ENCODE measurements at places on chromosomes 1 and 21. TPM values are rescaled to one million over a fixed set of nuclear protein-coding genes. Genes with fewer than 3 reads are reported as not detected.

- no peak overlapping the region for H3K27ac ChIP-seq
- no peak overlapping the region for H3K4me3 ChIP-seq
- H3K4me1 ChIP-seq: no peaks in the 10 kb centered on the region
- no peak for DNase-seq
- peaks cover 29% of the 10 kb centered on the region for H3K36me3 ChIP-seq
These were observed 62.8 kb upstream of the SCCPDH start for GRCh38 chr1:246661451-246661850.

- no peaks in the 10 kb centered on the region for H3K36me3 ChIP-seq
- H3K4me3 ChIP-seq: no peak overlapping the region
- H3K27me3 ChIP-seq: no peaks in the 10 kb centered on the region
- H3K27ac ChIP-seq: no peak overlapping the region
- DNase-seq: no peak
These were observed 153.5 kb upstream of the GALNT2 start for GRCh38 chr1:229913489-229913888.

TDRD5 gene
- 0.16 TPM for total RNA-seq

DNA sequence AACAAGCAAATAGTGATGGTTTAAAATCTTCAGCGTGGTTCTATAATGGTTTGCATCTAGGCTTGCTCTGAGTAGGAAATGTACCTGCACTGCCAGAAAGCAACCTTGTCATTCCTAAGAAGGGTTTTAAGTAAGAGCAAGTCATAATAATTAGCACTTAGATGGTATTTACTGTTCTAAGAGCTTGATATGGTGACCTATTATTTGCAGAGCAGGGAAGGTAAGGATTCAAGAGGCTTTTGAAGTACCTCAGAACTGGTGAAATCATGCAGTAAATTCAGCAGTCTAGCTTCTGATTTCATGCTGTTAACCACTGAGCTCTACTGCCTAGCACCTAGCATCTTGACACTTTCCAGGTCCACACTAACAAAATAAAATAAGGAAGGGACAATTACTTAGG, 23.7 kb downstream of the ATP1A1 start:
- peaks cover 100% of the 10 kb centered on the region for H3K36me3 ChIP-seq
- no peak overlapping the region for H3K4me3 ChIP-seq
- DNase-seq: no peak
- no peaks in the 10 kb centered on the region for H3K4me1 ChIP-seq

GRCh38 chr1:165389609-165390008, 33.1 kb upstream of the LMX1A start:
- no peak overlapping the region for H3K27ac ChIP-seq
- DNase-seq: no peak
- no peak overlapping the region for H3K4me3 ChIP-seq
- no peaks in the 10 kb centered on the region for H3K36me3 ChIP-seq
- peaks cover 20% of the 10 kb centered on the region for H3K27me3 ChIP-seq
- no peaks in the 10 kb centered on the region for H3K4me1 ChIP-seq

DNA sequence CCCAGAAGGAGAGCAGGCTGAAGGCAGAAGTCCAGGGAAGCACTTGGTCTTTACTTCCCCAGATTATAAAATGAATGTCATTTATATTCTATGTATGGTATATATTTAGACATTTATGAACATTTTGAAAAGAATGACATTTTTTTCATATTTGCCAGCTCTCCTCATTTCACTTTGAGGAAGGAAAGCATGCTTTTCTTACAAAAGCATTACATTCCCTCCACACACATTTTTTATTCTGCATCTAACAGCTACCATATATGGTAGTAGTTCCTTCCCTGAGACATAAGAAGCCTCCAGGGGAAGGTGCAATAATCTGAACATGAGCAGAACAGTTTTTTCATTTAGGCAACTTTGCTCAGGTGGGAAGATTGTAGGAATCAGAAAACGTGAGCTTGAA, 94.0 kb downstream of the LRRC7 start:
- H3K27ac ChIP-seq: no peak overlapping the region
- no peak overlapping the region for H3K4me3 ChIP-seq
- DNase-seq: no peak
- H3K4me1 ChIP-seq: no peaks in the 10 kb centered on the region
- no peaks in the 10 kb centered on the region for H3K27me3 ChIP-seq

- H3K27ac ChIP-seq: no peak overlapping the region
- no peaks in the 10 kb centered on the region for H3K4me1 ChIP-seq
- DNase-seq: no peak
- H3K27me3 ChIP-seq: no peaks in the 10 kb centered on the region
- no peak overlapping the region for H3K4me3 ChIP-seq
These were observed 6.2 kb downstream of the UTS2 start for GRCh38 chr1:7846656-7847055.

TBX19 gene
- total RNA-seq: 1.8 TPM

DNA sequence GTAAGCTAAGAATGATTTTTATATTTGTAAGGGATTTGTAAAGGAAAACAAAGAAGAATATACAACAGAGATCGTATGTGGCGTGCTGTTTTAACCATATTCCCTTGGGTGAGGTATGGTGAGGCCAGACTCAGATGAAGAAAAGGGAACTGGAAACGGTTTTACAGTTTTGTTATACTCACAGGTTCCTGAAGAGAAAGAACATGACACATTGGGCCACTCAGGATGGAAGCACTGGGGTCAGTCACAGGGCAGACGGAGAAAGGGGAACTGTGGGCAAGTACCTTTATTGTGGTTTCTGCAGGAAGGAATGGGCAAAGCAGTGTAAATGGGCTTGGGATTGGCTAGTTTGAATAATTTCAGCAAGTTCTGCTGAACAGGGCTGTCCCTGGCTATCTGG, 177.4 kb downstream of the LBR start:
- DNase-seq: no peak
- H3K27me3 ChIP-seq: no peaks in the 10 kb centered on the region
- no peaks in the 10 kb centered on the region for H3K36me3 ChIP-seq
- no peak overlapping the region for H3K27ac ChIP-seq
- no peak overlapping the region for H3K4me3 ChIP-seq

- H3K27ac ChIP-seq: no peak overlapping the region
- H3K36me3 ChIP-seq: no peaks in the 10 kb centered on the region
- H3K4me3 ChIP-seq: no peak overlapping the region
- no peaks in the 10 kb centered on the region for H3K4me1 ChIP-seq
- no peaks in the 10 kb centered on the region for H3K27me3 ChIP-seq
These were observed 68.4 kb downstream of the ATP6V1G3 start for GRCh38 chr1:198472119-198472518.

GAS5 gene
- total RNA-seq: 260 TPM

LINGO4 gene
- 0.06 TPM for total RNA-seq

DNA sequence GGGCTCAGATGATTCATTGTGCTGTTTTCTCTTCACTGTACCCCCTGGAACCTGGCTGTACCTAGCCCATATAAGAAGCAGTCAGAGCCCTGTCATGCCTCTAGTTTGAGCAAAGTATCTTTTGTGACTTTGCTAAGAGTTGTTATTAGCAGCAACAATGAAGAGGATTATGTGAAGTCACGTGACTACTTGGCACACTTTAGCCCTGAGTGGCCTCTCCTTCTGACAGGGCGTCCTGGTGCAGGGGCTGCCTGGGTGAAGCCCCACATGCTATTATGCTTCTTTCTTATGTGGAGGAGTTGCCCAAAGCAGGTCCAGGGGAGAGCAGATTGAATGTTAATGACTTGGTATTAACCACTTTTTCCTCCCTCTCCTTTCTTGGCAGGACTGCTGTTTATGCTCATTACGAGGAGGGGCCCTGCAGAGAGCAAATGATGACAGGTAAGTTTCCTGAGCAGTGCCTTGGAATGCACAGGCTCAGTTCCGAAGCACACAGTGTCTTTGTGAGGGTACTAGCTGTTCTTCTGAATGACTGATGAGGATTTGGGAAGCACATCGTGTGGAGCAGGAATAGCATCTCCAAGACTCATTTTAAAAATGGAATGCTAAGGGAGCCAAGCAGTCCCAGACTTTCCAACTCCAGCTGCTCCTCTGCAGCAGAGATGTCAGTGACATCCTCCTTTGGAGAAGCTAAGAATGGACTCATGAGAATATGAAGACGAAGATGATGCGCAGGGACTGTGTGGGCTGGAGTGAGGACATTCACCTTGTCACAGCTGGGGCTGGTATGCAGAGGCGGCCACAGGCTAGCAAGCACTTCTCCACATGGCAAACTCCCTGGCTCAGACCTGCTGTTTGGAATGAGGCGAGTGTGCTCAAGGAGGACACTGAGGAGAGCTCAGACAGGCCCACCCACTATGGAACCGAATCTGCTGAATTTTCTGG, 15.2 kb upstream of the ST3GAL3 start:
- DNase-seq: no peak
- no peak overlapping the region for H3K27ac ChIP-seq
- no peak overlapping the region for H3K4me3 ChIP-seq
- peaks cover 100% of the 10 kb centered on the region for H3K36me3 ChIP-seq

MMEL1 gene
- total RNA-seq: 3.4 TPM

- H3K4me3 ChIP-seq: no peak overlapping the region
- H3K36me3 ChIP-seq: no peaks in the 10 kb centered on the region
- DNase-seq: no peak
These were observed 73.5 kb upstream of the LRRC7 start for GRCh38 chr1:69494221-69494620.

DNA sequence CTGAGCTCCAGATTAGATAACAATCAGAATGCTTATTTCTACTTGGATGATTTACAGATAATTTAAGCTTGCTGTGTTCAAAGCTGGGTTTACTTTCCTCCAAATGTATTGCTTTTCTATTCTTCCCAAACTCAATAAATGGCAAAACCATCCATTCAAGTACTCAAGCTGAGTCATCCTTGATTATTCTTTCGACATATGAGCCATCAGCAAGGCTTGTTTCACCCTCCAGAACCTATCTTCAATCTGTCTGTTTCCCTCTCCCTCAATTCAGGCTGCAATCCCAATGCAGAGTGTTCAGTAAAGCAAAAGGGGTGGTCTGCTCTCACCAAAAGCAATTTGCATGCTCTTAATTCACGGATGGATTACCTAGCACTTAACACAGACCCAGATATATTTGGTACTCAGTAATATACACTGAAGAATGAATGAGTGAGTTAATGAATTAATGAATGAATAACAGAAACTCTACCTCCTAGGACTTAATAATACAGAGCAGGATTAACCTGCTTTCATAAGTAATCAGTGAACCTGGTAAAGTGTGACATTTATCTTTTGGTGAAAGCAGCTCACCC, 41.9 kb downstream of the DDR2 start:
- H3K4me3 ChIP-seq: no peak overlapping the region
- no peak overlapping the region for H3K27ac ChIP-seq
- DNase-seq: no peak
- H3K36me3 ChIP-seq: no peaks in the 10 kb centered on the region

FOXD3 gene
- total RNA-seq: not detected

Measured in left lung (tissue), 14 donors.